ENCODE measurements at places on chromosomes 2 and 18. TPM values are rescaled to one million over a fixed set of nuclear protein-coding genes. Genes with fewer than 3 reads are reported as not detected.
A peak's percentile ranks its signal among the peaks of the same experiment; 100 is the strongest.

GRCh38 chr2:233976087-233976486 is 58.9 kb downstream of the TRPM8 start:
- no peaks in the 10 kb centered on the region for H3K36me3 ChIP-seq
- no peaks in the 10 kb centered on the region for H3K27me3 ChIP-seq
- no peak overlapping the region for H3K27ac ChIP-seq
- no peak overlapping the region for H3K4me3 ChIP-seq

DNA sequence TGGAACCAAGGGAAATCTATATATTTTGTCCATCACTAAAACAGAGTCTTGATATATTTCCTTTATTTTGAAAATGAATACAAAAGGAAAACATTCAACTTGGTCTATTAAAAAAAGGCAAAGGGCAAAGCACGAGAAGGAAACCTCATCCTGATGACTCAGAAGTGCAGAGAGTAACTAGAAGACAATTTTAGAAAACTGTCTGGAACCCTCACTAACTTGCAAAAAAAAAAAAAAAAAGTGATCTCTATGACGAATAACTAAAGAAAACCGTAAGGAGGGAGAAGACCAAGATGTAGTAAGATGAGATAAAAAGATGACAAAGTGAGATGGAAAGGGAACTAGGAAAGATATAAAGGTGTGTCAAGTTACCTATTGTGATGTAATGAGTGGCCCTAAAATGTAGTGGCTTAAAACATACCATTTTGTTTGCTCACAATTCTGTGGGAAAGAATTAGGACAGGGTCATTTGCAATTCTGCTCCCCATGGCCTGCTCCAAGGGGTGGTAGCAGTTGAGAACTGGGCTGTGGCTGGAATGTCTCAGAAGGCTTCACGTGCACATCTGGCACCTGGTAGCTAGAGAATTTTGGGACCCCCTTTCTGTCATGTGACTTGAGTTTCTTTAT is 303.0 kb downstream of the DYSF start:
- no peaks in the 10 kb centered on the region for H3K4me1 ChIP-seq
- DNase-seq: no peak
- H3K4me3 ChIP-seq: no peak overlapping the region
- no peaks in the 10 kb centered on the region for H3K27me3 ChIP-seq
- H3K27ac ChIP-seq: no peak overlapping the region
- no peaks in the 10 kb centered on the region for H3K36me3 ChIP-seq

DNA sequence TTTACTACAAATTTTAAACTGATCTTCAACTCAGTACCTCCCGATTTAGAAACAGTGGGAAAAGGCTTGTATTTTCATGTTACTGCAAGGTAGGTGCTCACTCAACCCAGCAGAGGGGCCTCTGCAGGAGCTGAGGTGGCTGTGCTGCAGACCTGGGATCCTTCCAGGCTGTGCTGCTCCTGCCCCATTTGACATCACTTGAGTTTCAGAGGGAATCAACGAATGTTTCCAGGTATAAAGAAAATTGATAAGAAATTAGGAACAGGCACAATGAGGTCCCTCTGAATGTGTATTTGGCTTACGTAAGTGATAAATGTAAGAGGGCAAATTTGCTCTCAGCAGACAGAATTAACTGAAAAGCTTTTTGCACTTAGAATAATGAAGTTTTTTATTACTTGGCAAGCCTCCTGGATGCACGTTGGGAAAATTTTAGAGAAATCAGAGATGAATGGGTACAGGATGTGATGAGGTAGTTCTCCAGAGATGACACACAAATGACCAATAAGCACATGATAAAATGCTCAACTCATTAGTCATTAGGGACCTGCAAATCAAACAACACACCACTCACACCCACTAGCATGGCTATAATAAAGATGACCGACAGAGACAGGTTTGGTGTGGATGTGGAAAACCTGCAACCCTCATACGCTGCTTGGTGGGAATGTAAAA is 114.0 kb downstream of the NOL10 start:
- H3K4me1 ChIP-seq: no peaks in the 10 kb centered on the region
- no peaks in the 10 kb centered on the region for H3K27me3 ChIP-seq
- no peak for DNase-seq
- H3K36me3 ChIP-seq: peaks cover 47% of the 10 kb centered on the region

The SIX3 gene
- total RNA-seq: not detected

DNA sequence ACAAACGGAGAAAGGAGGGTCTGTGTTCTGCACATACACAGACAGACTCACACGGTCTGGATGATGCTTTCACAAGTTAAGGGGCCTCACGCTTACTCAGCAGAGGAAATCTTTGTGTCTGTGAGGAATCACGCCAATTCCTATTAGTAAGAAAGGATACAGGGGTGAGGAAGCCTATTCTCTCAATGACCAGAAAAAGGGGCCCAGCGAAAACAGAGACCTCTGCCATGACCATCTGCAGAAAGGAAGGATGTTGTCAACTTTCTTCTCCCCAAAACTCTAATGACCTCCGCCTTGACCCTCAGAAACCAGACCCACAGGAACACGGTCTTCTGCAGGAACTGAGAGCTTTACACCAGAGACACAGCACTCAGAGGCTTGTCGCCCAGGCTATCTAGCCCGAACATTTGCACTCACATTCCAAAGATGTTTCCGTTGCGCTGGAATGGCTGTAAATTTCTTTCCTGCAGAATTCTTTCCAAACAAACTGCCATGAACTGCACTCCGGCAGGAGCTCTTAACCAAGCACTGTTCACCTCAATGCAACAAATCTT is 186.3 kb downstream of the TCF4 start:
- H3K27me3 ChIP-seq: no peaks in the 10 kb centered on the region
- peaks cover 72% of the 10 kb centered on the region for H3K4me1 ChIP-seq
- no peak for DNase-seq
- peak overlapping the region; percentile 85 for H3K27ac ChIP-seq

- H3K27ac ChIP-seq: no peak overlapping the region
- H3K4me1 ChIP-seq: no peaks in the 10 kb centered on the region
- H3K36me3 ChIP-seq: no peaks in the 10 kb centered on the region
- no peak overlapping the region for H3K4me3 ChIP-seq
- no peaks in the 10 kb centered on the region for H3K27me3 ChIP-seq
- no peak for DNase-seq
Measured at GRCh38 chr2:34892256-34892655, 1293.2 kb upstream of the FAM98A start.

The GPR35 gene
- 3.9 TPM for total RNA-seq

All from vagina (tissue), 2 donors.